ENCODE measurements at places on chromosomes 3 and 15.
A peak's percentile ranks its signal among the peaks of the same experiment; 100 is the strongest.

DNA sequence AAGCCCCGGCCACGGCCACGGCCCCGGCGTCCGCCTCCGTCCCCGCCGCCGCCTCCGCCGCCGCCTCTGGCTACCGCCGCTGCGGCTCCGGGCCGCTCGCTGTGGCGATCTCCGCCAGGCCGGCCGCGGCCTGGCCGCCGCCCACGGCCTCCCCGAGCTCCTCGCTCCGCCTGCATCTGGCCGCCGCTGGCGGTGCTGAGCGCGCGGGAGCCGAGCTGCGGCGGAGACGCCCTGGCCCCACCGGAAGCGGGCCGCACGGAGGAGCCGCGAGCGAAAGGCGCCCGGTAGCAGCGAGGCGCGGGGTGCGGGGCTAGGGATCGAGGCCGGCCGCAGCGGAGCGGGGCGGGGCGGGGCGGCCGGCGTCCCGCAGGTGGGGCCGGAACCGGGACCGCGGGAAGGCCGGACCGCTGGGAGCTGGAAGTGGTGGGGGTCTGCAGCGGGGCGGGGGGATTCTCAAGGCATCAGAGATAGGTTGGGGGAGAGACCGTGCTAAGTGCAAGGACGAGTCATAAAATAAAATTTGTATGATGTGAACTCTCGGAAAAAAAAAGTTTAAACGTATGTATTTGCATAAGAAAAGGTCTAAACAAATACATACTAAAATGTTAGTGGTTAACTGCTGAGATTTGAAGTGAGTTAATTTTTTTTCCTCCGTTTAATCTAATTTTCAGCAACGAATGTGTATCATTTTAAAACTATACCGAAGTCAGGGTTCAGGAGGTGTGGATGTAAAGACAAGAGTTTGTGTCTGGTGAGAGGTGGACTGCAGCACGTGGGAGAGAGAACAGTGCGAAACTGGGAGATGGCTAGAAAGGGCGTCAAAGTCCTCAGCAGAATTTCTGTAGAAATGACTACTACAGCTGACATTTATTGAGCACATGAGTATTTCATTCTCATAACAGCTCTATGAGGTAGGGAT is at the start of gene AVEN:
AVEN (minus strand) TSS at position 334 of the 919 bp plus-strand sequence; CDS start at position 176, 158 bp downstream.
- peak; percentile 53 for DNase-seq

DNA sequence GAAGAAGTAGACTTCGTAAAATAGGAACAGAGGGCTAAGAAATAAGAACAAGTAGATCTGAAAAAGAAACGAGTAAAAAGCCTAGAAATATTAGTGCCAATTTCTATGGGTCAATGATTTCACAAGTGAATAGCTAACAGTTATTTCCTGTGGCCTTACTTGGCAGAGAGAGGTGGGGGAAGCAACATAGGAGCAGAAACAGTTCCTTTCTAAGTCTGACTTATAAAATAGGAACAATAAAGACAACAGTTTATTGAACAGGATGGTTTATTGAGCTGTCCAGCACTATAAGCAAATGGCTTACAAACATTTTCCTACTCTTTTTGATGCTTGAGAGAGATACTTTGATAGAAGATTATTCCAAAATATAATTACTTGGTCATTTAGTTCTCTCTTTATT is 37.9 kb downstream of the AGTR1 start:
- no peak for DNase-seq

DNA sequence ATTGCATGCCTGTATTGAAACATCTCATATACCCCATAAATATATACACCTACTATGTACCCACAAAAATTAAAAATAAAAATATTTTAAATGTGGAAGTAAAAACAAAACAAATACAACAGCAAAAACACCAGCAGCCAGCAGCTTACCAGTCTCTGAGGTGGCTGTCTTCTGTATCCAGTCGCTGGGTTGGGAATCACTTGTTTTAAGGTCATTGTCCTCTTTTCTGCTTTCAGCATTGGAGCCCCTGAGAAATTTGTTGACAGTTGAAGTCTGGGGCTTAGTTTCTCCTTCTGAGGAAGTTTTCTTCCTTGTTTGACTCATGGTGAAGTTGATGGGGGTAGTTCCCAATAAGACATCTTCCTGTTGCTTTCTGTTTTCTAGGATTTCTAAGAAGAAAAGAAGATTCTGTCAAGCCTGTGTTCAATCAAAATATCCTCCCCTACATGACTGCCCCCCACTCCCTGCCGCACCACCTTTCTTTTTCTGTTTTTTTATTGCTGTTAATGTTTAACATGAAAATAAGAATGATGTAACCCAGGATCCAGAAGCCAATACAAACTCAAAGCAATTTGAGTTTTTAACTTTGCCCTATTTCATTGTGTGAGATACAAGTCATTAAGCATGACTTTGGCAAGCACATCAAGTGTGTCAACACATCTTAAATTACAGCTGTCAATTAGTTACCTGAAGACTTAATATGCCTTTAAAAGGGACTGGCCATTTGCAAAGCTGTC is at the start of gene LRRC31:
LRRC31 (minus strand) TSS at position 452 of the 737 bp plus-strand sequence; CDS start at position 324, 128 bp downstream.
- no peak for DNase-seq

GRCh38 chr3:194300382-194300758 is 50.8 kb downstream of the CPN2 start:
- no peak for DNase-seq

GRCh38 chr15:28955160-28955992 is 69.6 kb downstream of the APBA2 start:
- DNase-seq, result peak; percentile 24

DNA sequence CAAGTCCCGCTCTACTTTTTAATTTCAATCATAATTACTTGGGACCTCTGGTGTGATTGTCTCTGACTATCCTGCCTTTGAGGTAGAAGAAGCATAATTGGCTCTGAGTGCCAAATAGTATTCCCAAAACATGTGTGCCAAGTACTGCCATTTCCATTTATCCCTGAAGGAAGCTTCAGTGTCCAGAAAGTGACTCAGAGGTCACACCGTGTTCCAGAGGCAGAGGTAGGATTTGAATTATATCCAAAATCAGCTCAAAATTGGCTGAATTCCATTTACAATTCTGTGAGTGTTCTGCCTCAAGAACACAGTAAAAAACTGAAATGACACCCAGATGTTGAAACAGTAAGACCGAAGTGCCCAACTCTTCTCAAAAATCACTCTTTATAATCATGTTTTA is 255.3 kb downstream of the RSL24D1 start:
- no peak for DNase-seq

- DNase-seq, result no peak
These were observed 213.3 kb upstream of the GBE1 start for GRCh38 chr3:81974751-81975150.

GRCh38 chr3:25292595-25292994 is 135.5 kb upstream of the RARB start:
- no peak for DNase-seq

- DNase-seq, result no peak
These were observed 155.2 kb upstream of the UBE2E1 start for GRCh38 chr3:23650371-23651140.

- no peak for DNase-seq
These were observed 638.7 kb downstream of the RBMS3 start for GRCh38 chr3:29919571-29919970.

- no peak for DNase-seq
These were observed 19.6 kb upstream of the CHMP2B start for GRCh38 chr3:87207460-87207859.

DNA sequence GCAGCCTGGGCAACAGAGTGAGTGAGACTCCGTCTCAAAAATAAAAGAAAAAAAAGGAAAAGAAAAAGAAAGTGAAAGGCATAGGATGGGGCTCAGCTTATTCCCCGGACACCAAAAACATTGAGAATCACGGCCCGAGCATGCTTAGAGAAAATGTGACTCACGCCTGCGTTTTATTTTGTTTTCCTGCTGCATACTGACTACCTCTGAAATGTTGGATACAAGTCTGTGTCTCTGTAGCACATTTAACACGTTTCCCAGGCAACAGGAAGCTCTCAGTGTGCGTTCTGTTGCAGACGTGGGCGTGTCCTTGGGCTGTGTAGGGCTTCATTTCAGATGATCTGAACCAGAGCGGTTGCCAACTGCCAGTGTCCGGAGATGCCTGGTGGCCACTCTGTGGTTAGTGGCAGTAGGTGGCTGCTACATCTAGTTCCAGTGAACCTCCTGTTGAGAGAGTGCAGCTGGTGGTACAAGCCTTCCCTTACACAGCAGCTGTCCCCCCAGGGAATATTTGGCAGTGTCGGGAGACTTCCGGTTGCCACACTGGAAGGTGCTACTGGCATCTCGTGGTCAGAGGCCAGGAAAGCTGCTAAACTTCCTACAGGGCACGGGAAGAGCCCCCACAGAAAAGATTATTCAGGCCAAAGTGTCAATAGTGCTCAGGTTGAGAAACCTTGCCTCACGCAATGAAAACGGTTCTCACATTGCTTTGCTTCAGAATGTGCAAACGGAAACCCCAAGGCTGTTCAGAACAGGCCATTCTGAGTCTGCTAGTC is 3.0 kb downstream of the SLC51A start:
- DNase-seq, result no peak

DNA sequence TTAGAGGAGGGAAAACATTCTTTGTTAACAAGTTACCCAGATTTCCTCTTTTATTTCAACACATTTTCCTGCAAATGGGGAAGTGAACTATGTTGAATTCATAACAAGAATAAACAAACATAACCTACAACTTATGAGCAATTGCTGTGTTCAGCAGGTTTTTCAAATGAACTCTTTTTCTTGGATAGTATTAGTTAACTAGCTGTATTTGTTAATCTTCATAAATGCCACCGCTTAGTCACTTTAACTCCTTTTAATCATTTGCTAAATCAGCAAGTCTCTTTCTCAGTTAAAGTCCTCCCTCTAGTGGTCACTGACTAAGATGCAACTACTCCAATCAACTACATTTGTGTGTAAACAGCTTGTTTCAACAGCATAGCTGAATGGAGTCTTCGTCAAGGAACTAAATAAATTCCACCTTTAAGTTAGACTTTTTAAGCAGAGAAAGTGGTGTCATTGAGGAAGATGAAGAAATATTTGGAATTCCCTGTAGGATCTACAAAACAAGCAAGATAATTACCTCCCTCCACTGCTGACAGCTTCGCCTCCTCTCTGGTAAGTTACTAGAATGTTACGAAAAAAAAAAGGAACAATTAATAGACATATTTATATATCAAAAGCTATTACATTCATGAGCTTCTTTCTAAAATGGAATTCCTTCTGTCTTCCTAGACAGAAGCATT is 1122.0 kb downstream of the ROBO1 start:
- peak; percentile 18 for DNase-seq

DNA sequence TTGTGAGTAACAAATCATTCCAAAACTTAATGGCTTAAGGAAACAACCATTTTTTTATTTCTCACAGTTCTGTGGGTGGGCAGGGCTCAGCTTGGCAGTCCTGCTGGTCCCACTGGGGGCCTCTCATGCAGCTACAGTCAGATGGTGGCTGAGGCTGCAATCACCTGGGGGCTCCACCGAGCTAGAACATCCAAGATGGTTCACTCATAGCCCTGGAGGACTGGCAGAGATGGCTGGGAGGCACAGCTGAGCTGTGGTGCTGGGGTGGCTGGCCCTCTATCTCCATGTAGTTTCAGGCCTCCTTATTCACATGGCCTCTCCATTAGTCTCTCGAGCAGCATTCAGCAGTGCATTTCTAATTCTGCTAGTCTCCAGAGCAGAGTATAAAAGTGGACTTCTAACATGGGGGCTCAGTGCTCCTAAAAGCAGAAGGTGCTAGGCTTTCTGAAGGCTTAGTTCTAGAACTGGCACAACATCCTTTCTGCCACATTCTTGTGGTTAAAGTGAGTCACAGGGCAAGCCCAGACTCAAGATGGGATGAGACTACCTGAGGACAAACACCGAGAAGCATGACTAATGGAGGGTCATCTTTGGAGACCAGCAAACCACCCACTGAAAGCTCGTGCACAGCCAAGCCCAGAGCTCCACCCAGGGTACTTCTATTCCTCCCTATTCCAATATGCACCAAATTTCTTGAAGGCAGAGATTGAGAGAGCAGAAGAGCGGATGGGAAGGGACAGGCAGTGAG is 6.3 kb downstream of the CAV3 start:
- DNase-seq, result no peak

GRCh38 chr15:54979964-54980363 is 216.8 kb downstream of the RSL24D1 start:
- DNase-seq, result no peak
